Activated T-helper 1 cell treated with anti-CD3 and anti-CD28 coated beads, Interleukin-2, amount 50 U/mL, for 16 hours (primary cell): ENCODE measurements at places on chromosomes 7 and 10.

DNA sequence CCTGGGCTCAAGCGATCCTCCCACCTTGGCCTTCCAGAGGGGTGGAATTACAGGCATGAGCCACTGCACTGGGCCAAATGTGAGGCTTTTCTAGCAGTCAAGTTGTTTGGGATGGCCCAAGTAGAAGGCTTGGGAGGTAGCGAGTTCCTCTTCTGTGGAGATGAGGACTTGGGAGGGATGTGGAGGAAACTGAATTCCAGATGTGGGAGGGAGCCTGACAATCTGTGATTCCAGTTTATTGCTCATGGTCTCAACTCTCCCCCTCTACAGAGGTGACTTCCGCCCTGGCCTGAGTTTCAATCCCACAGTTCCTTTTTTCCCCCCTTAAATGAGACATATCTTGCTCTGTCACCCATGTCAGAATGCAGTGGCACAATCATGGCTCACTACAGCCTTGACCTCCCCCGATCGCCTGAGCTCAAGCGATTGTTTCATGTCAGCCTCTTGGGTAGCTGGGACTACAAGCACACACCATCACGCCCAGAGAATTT, 3.4 kb downstream of the STYXL1 start:
- DNase-seq, result no peak

DNA sequence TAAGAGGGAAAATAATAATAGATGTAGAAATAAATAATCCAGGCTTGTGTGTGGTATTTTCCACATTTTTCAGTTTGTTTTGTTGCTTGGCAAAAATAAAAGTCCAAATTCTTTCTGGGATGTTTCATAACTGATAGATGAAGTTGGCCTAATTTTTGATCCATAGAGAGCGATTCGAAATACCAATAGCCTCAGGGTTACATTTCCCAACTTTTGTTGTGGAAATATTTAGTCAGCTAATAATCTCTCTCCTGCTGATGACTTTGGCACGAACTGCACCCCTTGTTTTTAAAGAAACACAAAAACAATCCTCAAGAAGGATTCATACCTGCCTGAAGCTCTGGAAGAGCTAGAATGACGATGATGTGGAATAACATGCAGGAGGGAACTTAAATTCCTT, 483.2 kb downstream of the ADRA2A start:
- DNase-seq, result no peak

GRCh38 chr7:132158166-132158565, 418.1 kb downstream of the PLXNA4 start:
- no peak for DNase-seq

DNA sequence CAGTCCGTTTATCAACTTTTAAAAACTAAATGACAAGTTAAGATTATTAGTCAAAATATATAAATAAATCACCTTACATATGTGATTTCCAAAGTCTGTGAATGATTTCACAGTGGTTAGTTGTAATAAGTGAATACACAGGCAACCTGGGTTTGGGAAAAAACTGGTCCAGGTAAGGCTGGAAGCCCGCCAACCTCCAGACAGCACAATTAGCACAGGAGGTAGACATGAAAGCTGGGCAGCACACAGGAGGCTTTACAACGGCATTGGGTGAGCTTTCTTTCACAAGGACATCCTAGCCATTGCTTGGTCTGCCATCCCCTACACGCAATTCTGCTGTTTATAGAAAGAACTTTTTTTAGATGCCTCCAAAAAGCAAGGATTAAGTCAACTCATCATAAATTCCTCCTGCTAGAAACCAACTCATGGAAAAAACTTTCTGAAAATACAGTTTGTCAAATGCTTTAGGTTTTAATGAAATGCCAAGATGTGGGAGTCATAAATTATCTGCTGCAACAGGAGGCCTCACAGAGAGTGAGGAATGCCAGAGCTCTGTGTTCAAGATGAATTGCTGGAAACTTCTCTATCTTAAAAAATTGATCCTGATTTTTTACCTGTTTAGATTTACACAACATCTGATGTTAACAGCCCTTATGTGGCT, 346.8 kb upstream of the NFE2L3 start:
- DNase-seq, result no peak

- DNase-seq, result no peak
These were observed 83.5 kb upstream of the SLF2 start for GRCh38 chr10:100829097-100829870.

GRCh38 chr7:26918241-26918640, 53.9 kb upstream of the SKAP2 start:
- no peak for DNase-seq

DNA sequence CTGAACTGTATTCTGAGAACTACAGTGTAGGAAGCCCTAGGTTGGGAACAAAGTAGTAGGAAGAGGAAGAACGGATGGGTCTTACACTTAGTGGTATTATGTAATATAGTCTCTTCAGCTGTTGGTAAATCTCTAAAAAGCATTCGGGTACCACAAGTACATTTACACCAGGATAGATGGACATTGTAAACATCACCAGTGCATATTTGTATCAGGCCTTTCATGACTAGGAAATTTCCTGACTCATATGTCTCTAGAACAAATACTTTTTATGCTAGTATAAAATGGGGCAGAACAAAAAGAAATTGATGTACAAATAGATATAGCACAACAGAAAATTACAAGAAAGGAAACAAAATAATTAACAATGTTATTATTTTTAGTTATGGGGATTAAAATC, 21.5 kb upstream of the OR6B1 start:
- DNase-seq, result no peak

- DNase-seq, result no peak
These were observed 163.1 kb downstream of the ARHGAP12 start for GRCh38 chr10:31765541-31765940.

- DNase-seq, result no peak
These were observed 127.3 kb upstream of the HABP2 start for GRCh38 chr10:113425541-113425951.

- DNase-seq, result no peak
These were observed 13.8 kb downstream of the VIPR2 start for GRCh38 chr7:159130820-159131219.

DNA sequence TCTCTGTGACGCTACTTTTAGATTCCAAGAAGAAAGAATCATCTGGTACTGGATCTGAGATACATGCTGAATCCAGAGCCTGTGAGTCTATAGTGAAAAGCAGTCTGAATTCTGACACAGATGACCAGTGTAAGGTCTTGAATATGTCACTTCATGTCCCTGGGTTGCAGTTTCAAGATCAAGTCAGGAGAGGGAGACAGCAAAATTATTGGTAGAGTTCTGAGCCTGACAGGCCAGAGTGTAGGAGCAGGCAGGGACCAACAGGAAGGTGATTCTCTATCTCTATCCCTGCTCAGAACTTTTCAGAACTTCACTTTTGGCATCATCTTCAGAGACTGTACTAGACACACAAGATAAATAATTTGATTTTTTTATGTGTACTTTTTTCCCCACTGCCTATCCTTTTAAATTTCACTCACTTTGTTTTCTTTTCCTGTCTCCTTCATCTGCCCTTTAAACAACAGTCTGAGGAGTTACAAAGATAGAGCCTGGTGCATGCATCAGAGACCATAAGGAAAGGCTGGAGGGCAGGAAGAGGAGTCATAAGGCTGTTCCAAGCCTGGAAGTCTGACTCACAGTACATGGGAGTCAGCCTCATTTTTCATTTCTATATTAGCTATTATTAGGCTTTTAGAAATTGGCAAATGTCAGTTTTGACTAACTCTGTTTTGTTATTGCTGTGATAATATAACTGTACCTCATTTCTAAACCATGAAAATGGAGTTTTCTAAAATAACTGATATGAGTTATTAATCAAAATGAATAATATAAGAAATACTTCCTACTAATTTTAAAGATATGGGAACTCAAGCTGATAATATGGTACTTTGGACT, 120.2 kb upstream of the TMEM229A start:
- no peak for DNase-seq

DNA sequence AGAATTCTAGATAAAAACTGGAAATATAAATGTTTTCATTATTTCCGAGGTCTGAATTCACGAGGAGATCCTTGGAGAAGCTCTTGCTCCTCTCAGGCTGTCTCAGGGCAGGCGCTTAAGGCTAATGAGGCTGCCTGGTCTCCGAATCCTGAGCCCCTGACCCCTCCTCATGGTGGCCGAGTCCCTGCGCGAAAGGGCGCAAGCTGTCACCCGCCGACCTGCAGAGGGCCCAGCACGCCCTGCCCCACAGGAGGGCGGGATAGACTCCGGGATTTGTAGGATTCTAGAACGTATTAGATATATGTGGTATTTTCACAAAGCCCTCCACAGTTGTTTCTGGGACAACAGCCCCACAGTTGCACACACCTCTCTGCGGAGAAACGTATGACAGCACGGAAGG, 284.1 kb downstream of the ABCA13 start:
- no peak for DNase-seq

- DNase-seq, result no peak
These were observed 20.7 kb downstream of the PDGFA start for GRCh38 chr7:498678-499641.

DNA sequence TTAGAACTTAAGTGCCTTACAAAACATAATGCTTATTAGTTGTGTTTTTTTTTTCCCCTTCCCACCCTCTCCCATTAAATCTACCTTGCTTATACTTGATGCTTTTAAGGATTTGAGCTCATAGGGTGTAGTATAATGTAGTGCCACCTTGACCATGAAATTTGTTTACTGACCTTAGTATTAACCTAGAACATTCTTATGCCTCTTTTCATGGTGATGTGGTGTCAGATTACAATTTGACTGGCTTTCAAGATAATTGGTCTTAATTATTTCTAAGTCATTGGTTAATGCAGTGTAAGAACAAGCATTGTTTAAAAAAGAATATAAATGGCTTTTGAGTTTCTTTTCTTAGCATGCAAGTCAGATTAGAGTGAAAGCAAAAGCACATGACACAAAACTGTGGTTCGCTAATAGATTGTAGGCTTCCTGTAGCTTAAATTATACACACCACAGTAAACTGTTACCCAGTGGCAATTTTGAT, 61.8 kb downstream of the ADD3 start:
- DNase-seq, result no peak

DNA sequence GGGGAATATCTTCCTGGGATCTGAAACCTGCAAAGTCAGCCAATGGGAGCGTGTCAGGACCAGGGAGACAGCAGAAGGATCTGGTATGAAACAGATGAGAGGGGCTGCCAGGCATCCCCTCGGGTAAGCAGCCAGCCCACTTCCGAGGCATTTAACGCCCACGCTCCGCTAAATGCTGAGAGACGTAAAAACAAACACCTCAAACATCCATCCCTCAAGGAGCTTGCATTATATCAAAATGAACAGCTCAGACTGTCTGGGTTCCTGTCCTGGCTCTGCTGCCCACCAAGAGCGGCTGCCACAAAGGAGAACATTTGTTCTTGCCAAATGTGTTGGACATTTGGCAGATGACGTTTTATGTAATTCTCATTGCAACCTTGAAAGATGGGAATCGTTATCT, 7.0 kb upstream of the SERPINE1 start:
- DNase-seq, result no peak

- no peak for DNase-seq
These were observed 6.3 kb downstream of the HOXA4 start for GRCh38 chr7:27124096-27124901.

GRCh38 chr7:128347647-128348097, 4.0 kb upstream of the RBM28 start:
- DNase-seq, result no peak

DNA sequence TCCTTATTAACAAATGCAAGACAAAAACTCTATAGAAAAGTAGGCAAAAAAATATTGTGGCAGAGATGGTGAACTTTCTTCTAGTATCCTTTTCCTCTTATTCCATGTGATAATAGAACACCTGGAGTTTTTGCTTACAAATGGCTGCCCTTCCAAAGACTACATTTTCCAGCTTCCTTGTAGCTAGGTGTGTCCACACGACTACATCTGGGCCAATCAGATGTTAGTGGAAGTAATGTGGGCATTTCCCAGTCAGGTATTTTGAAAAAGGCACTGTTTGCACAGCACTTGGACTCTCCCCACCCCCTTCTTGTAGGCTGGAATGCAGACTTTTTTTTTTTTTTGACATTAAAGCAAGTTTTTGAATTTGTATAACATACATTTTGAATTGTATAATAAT, 105.5 kb upstream of the TBX20 start:
- no peak for DNase-seq

- no peak for DNase-seq
These were observed 346.1 kb upstream of the ANKRD30A start for GRCh38 chr10:36779238-36779846.

DNA sequence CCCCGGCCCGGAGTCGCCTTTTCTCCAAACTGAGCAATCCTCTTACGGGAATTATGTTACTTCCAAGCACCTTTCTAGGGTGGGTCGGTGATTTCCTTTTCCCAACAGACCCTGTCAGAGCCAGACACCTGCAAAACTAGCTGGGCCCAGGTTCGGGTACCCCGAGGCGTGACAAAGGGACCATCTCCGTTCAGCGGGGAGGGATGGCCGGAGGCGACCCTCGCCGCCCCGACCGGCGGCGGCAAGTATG, 445 bp downstream of the PPA1 start:
- no peak for DNase-seq

DNA sequence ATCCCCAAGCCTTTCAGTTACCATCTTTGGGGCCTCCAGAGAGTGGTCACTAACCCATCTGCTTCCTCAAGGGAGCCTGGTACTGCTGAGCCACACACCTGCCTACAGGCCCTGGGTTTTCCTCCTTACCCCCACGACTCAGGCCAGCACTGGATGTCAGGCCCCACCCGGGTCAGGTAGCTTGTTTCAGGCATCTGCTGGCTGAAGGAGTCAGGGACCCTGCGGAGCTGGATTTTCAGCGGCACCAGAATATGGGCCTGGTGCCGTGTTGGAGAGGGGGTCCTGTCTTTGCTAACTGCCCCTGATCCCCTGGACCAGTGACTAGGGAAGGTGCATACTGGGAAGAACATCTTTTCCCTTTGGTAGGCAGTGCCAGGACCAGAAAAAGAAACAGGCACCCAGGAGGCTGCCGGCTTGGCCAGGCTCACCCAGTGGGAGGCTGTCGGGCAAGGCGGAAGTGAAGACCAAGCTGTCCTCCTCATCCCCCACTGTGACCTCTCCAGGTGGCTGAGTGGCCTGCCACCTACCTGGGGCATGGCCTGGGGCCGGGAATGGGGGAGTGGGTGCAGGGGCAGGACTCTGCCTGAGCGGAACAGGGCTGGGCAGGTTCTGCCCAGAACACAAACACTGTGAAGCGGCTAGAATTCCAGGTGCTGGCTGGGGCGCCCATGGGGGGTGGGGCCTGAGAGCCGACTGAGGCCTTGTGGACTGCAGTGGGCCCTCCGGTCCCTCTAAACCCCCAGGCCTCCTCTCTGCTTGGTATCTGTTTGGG, 12.4 kb upstream of the SAMD8 start:
- DNase-seq, result no peak

GRCh38 chr10:132570771-132571649, 33.4 kb downstream of the INPP5A start:
- no peak for DNase-seq

- DNase-seq, result no peak
These were observed 639.7 kb upstream of the AUTS2 start for GRCh38 chr7:68958571-68958970.

GRCh38 chr7:14717816-14718215, 184.7 kb downstream of the DGKB start:
- no peak for DNase-seq

DNA sequence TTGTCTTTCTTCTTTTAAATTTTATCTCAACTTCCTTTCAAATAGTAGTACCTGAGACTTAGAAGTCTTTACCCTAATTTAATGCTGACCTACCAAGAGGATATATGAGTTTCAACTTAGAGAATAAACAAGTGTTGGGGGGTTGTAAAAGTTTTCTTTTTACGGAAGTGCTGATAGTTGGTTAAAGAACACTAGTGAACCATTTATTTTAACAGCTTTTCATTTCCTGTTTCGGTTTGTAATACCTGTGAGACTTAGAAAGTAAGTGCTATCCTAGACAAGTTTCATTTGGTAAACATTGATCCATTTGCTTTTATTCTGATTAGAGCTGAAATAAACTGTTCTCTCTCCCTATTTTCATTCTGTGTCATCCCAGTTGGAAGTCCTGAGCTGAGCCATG, 683.1 kb upstream of the SORCS1 start:
- no peak for DNase-seq
